ENCODE measurements at places on chromosomes 6 and 20.

GRCh38 chr6:145147981-145148749 lies 587.2 kb downstream of the EPM2A start:
- no peak for DNase-seq

- no peak for DNase-seq
Measured at GRCh38 chr6:56525974-56526789, 116.5 kb downstream of the DST start.

- DNase-seq = no peak
Measured at GRCh38 chr20:2460752-2461424, 9.7 kb downstream of the SNRPB start.

- no peak for DNase-seq
Measured at GRCh38 chr6:45983062-45983461, 32.6 kb downstream of the CLIC5 start.

GRCh38 chr6:31900917-31901414 lies 920 bp downstream of the ZBTB12 start:
- DNase-seq = no peak

DNA sequence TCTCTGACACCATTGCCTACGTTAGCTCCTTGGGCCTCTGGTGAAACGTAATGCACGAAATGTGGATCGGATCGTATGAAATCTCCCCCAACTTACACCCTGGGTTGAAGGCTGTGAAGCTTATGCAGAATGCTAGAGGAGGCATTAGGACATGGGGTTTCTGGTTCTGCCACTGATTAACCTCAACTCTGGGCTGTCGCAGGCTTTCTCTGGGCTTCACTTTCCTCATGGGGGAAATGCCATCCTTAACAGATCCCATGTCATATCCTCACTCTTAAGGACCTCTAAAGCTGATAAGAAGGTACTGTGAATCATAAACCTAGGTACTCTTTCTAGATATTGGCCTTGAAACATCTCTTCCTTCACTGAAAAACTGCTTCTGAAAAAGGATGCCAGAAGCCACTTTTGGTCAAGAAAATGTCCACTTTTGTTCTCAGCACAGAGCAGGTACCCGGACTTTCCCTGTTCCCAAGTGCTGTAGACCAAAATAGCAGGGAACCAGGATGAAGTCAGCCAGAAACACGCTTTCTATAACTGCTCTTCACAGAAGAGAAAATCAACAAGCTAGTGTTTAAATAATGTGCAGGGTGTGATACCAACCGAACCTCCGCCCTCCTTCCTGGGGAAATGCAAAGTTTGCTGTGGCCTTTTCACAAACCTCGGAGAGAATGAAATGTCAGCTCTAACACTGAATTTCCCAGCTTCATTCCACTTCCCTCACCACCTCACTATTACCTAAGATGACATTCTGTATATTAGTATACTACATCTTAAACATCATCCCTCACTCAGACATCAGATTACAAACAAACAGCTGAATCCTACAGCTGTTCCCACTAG lies 118.9 kb downstream of the BACH2 start:
- no peak for DNase-seq

DNA sequence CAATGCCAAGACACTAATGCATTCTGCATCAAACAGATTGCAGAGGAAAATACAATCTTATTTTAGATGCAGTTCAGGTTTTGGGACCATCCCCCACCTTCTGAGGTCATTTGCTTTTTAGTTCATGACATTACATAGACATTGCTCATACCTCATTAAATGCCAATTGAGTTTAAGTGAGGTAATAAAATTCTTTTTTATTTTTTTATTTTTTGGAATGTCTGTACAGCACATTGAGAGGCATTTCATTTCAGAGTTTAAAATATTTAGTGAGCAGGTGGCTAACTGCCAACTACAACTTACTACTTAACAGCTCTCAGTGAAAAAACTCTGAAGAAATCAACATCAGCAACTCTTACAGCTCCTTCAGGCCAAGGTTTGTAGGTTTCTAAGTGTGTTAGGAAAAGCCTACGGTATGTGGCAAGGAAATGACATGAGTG lies 482.2 kb upstream of the RNF217 start:
- no peak for DNase-seq

GRCh38 chr6:159444056-159444760 lies 248.8 kb downstream of the SOD2 start:
- DNase-seq = no peak

GRCh38 chr6:110532431-110532830 lies 56.0 kb upstream of the SLC22A16 start:
- no peak for DNase-seq

- no peak for DNase-seq
Measured at GRCh38 chr6:37068356-37069270, 63.2 kb downstream of the FGD2 start.

- no peak for DNase-seq
Measured at GRCh38 chr20:44485078-44485829, 9.6 kb downstream of the TTPAL start.

GRCh38 chr20:54208548-54209176 lies 775 bp downstream of the PFDN4 start:
- DNase-seq = no peak

GRCh38 chr6:153170511-153170910 lies 39.4 kb upstream of the RGS17 start:
- DNase-seq = no peak

GRCh38 chr6:22732176-22732970 lies 163.0 kb downstream of the HDGFL1 start:
- no peak for DNase-seq

DNA sequence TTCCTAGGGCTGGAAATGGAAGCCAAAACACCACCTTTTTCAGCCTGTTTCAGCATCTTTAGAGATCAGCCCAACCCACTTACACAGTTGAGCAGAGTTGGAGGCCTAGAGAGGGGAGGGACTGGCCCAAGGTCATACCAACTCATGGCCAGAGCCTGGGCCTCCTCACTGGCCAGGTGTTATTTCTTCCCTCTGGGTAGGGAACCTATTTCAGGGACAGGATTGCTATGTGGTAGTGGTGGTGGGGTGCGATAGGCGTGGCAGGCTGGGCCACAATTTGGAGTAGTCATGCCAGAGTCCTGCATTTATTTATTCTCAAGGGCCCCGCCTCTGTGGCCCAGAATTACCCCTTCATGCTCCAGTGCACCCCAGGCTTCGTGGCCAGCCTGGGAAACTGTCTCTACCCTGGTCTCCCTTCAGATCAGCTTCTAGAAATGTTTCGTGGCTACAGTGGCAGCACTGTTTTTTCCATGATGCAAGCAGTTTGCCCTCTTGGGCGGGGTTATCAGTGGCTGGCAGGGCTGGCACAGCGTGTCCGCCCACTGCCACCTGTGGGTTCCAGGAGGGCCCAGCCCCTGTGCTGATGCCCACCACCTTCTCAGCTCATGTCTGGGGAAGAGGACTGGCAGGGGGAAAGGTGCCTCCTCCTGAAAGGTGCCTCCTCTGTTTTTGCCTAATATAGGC lies 6.2 kb downstream of the VEGFA start:
- DNase-seq = no peak

DNA sequence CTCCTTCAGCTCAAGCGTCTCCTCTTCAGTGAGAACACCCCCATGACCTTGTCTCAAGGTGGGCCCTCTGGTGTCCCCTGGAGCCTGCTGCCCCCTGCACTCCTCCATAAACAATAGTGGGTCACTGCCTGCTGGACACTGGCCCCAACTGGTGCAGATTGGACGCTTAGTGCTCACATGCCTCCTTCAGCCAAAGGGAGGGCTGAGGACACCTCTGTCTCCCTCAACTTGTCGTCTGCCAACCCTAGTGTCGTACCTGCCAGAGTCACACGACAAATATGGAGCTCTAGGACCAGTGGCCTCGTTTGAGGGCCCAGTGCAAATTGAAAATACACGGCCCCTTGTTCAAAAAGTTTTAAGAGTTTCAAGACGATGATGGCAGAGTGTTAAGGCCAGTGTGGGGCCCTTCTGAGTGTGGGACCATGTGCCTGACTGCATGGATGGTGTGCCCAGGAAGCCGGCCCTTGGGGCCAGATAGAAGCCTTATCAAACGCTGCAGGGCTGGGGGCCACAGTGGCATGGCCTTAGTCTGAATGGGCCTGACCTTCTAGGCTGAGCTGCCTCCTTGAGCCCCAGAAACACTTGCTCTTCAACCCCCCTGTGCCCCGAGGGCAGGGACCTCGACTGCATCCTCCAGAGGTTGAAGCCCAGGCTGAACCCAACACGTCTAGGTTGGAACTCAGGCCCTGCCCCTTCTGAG lies 20.1 kb downstream of the APCDD1L start:
- DNase-seq = no peak

- DNase-seq = no peak
Measured at GRCh38 chr6:27290065-27290849, 21.8 kb downstream of the POM121L2 start.

GRCh38 chr6:31120151-31120915 lies at the start of gene CDSN:
CDSN (minus strand) TSS chr6:31120446; CDS start chr6:31120419, 27 bp downstream.
- DNase-seq = no peak

DNA sequence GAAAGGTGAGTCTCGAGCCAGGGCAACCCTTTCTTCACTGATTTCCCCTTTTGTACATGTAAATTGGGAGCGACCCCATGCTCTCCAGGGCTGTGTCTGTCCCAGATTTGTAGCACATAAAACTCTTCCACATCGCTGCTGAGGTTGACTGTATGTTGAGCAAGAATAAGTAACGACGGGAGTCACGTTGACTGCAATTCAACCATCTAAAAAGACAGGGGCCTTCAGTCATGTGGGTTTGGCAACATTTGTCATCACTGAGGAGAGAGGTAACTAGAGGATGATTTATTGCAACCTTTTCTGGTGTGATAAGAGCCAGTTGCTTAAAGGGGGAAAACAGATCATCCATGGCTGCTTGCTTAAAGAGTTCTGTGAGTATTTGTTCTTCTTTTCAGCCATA lies 159.4 kb upstream of the SULF2 start:
- DNase-seq = no peak

GRCh38 chr6:5442916-5443315 lies 181.6 kb downstream of the FARS2 start:
- no peak for DNase-seq

DNA sequence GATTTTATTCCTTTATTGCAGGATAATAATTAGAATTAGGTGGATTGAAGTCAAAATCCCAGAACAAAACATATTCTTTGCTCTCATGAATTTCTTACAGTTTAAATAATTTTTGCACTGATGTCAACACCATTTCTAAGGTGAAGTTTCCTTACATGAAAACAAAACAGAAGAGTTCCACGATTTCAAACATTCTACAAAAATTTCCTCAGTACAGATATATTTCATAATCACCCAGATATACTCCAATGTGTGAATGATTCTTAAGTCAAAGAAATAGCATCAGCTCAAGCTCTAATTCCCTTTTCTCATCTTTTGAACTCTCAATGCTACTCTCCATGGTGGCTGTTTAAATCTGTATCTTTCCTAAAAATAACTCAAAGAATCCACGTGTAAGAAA lies 39.5 kb upstream of the THBS2 start:
- DNase-seq = no peak

GRCh38 chr20:57893366-57893999 lies 183.7 kb upstream of the PMEPA1 start:
- no peak for DNase-seq

GRCh38 chr6:49606721-49607390 lies 29.8 kb downstream of the RHAG start:
- DNase-seq = peak; percentile 25

DNA sequence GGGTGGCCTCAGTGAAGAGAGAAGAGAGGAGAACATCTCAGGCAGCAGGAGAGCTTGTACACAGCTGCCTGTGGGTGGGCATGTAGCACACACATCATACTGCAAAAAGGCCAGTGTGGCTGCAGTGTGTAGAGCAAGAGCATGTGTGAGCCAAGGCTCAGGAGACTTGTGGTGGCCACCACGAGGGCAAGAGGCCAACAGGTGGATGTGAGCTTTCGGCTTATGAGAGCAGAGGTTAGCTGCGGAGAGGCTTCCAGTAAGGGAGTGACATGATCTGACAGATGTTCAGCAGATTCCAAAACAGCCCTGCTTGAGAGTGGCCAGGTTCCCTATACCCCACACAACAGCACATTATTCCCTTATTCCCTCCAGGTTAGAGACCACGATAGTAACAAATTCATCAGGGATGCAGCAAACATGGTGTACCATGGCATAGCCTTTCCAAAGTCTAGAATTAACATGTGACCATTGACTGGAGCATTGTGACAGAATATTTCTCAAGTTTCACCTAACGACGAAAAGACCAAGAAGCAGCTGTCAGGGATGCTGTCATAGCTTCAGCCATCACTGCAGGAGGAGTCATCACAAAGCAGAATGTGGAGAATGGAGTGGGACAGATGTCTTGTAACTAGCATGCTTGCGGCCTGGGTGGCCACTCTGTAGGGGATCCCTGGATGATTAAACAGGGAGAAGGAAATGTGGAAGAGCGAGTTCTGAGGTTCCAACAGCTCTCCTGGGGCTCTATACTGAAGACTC lies 23.1 kb downstream of the HM13 start:
- DNase-seq = no peak

DNA sequence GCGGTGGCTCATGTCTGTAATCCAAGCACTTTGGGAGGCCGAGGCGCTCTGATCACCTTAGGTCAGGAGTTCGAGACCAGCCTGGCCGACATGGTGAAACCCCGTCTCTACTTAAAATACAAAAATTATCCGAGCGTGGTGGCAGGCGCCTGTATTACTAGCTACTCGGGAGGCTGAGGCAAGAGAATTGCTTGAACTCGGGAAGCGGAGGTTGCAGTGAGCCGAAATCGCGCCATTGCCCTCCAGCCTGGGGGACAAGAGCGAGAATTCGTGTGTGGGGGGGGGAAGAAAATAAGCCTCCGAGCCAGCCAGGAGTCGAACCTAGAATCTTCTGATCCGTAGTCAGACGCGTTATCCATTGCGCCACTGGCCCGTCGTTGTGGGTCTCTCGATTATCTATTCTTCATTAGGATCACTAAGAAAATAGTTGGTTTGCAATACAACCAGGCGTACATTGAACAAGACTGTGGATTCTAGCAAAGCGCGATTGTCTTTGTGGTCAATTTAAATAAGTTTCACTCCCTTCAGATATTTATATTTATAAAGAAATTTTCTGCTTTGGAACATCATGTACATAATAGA lies 33.9 kb upstream of the PRSS16 start:
- DNase-seq = peak; percentile 49

GRCh38 chr6:11164717-11165646 lies 53.5 kb upstream of the ERVFRD-1 start:
- no peak for DNase-seq

DNA sequence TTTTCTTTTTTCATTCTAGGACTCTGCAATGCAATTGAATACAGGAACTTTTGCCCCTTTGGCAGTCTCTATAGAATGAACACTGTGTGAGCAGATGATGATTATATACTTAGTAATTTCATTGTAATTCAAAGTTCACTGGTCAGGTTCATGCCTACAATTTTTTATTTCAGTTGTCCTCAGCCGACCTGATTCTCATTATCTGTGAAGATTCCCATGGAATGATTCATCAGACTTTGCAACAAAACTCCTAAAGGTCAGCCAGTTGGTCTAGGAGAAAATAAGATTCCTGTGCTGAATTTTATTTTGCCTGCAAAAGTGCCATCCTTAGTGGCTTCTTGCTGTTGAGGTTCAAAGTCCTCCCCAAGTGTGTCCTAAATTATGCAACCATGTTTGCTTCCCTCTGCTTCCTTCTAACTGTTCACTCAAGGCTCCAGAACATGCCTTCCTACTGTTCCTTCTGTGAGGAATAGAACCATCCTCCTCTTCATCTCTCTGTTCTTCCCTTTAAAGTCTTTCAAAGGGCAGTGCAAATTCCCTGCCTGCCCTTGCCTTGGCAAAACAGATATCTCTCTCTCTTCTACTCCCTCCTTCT lies 194.2 kb upstream of the CNR1 start:
- DNase-seq = no peak

- no peak for DNase-seq
Measured at GRCh38 chr6:14266266-14266665, 148.7 kb downstream of the CD83 start.

- no peak for DNase-seq
Measured at GRCh38 chr20:42987376-42988114, 202.2 kb downstream of the PTPRT start.

Measured in neural crest cell (in vitro differentiated cells).